ENCODE measurements at places on chromosomes 2 and 18.

DNA sequence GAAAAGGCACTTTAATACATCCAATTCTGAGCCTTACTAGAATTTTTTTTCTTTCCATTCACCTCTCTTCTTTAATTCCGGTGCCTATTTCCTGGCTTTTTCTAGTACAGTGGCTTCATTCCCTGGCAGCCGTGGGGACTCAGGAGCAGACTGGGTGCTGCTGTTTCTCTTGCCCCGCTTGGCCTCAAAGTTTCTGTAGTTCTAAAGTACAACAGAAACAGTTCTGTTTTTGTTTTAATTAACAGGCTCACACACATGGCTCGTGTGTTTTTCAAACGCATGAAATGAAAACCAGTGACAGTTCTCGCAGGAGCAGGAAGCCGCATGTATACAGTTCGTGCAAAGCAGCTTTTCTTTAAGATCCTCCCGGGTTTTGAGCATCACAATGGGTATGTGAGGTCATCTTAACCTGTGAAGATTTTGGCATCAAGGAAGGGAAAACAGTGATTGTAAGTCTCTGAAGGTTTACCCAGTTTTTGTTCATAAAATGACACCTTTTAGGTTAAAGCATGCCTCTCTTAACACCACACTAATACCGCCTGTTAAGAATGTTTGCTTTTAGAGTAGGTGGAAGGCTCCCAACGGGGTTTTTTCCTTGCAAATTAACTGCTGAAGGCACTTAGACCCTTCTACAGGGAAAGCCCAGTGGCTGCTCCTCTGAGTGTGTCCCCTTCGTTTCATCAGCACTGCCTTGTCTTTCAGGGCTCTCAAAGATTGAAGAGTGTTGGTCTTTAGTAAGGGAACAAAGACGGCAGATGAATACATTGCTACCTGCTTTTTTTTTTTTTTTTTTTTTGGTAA, 5.8 kb downstream of the FZD7 start:
- DNase-seq = no peak

- no peak for DNase-seq
Measured at GRCh38 chr2:24886126-24886501, 33.9 kb downstream of the ADCY3 start.

DNA sequence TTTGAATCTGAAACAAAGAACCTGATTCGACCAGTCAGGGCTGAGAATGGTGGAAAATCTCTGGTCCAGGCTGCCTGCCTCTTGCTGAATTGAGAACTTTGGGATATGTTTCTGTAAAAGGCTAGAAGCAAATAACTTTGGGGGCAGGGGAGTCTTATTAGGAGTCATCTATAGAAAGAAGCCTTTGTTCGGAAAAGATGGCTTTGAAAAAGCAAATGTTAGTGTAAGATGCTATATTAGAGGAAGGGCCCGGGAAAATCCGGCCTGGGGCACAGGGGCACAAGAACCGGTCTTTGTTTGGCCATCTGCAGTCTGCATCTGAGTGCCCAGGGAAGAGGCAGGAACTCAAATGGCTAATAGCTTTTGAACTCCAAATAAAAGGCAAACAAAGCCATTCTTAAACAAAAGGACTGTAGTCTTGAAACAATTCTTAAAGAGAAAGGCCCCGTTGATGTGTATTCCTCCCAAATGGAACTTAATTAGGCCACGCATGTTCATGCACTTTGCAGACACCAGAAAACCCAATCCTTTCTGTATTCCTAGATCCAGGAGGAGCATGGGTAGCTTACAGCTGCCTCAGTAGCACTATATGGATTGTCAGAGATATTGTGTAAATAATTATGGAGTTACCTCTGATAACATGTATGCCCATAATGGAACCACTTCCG, 180.0 kb upstream of the ARL4C start:
- DNase-seq = no peak

- no peak for DNase-seq
Measured at GRCh38 chr2:111194835-111195621, 74.3 kb downstream of the BCL2L11 start.

DNA sequence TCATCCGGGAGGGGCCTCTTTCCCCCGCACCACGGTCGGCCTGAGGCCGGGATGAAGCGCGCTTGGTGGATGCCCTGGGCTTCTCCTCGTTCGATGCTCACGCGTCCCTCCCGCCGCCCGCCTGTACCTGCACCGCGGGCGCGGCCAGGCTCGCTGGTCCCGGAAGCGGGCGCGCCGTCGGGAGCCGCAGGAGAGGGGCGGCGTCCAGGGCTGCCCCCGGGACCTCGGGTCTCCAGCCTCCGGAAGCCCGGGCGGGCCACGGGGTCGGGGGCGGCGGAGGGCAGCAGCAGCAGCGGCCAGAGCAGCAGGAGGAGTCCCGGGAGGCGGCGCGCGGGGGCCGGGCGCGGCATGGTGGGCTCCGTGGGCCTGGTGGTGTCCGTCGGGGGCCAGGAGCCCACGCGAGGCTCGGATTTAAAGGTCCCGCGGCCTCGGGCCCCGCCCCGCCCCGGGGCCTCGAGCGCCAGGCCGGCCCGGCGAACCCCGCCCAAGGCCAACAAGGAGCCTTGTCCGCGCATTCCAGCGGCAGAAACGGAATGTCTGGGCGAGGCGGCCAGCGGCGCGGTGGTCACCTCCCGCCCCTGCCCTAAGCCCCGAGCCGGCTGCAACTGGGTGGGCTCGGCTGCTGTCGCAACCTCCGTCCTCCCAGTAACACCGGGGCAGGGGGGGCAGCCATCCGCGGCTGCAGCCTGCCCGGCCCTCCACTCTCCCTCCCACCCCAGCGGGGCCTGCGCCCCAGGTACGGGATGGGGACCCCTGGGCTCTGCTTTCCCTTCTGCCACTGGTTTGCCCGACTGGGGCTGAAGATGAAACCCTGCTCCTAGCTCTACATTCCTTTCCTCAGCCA, at the start of gene MATN3:
Gene MATN3, minus strand, starts transcription at position 387 of the 844 bp plus-strand sequence. Its CDS starts 37 bp downstream, at position 350.
- no peak for DNase-seq

DNA sequence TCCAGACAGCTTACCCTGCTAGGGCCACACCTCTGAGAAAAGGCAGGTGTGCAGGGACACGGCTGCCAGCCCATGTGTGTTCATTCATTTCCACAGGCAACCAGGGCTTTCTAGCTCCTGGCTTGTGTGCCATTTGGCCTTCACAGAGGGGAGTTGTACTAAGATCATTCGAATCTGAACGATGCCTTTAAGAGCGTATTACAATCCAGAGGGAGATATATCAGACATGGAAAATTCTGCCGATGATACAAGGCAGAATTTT, 64.2 kb upstream of the OTOF start:
- DNase-seq = no peak
